ENCODE measurements at places on chromosomes 3 and 15.

- DNase-seq, result no peak
These were observed 248.0 kb upstream of the LYSMD4 start for GRCh38 chr15:99981191-99981647.

- DNase-seq, result no peak
These were observed 109.1 kb upstream of the LRIG1 start for GRCh38 chr3:66609660-66610561.

GRCh38 chr3:64813326-64813725 lies 125.5 kb upstream of the ADAMTS9 start:
- DNase-seq, result no peak

DNA sequence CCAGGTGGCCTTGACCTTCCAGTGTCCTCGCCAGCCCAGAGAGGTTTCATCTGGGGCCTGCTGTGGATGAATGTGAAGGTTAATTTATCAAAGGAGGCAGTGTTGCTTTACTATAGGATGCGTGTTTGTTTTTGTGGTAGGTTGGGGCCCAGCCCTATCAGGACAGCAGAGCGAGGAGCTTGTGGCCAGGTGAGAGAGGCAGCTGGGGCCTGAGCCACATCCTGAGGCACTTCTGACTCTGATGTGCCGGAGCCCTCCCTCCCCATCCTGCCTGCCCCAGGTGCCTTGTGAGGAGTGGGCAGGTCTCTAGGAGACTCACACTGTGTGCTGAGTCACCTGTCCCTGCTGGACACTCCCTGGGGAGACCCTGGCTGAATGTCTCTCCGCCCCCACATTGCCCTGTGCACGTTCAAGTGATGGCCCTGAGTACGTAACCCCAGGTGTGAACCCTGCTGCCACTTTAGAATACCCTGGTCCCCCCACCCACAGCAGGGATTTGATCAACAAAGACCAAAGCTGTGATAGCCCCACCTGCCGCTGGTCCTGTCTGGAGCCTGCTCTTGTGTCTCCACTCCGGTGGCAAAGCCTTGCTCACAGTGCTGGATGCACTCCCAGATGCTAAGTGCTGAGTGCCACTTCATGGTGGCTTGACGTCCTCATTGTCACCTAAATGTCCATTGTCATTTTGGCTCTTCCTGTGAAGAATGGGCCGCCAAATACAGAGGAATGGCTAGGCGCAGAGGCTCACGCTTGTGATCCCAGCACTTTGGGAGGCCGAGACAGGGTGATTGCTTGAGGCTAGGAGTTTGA lies 16.0 kb downstream of the FBLN2 start:
- no peak for DNase-seq

GRCh38 chr3:169077394-169077906 lies 586.1 kb downstream of the MECOM start:
- DNase-seq, result no peak

DNA sequence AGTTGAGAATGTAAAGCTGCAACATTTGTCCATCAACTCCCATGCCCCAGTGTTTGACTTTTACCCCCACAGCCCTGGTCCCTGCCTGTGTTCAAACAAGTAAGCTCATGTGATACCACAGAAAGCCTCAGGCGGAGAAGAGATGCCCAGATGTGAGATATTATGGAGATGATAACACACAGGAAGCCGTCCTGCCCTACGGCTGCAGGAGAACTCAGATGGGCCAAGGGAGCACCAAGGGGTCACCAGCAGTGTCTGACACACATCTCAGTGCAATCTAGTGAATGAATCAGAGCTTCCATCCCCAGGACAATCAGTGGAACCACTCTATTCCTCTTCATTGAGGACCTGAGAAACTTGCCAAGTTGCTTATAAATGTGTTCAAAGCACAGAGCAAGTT lies 14.0 kb upstream of the SPINK8 start:
- no peak for DNase-seq

DNA sequence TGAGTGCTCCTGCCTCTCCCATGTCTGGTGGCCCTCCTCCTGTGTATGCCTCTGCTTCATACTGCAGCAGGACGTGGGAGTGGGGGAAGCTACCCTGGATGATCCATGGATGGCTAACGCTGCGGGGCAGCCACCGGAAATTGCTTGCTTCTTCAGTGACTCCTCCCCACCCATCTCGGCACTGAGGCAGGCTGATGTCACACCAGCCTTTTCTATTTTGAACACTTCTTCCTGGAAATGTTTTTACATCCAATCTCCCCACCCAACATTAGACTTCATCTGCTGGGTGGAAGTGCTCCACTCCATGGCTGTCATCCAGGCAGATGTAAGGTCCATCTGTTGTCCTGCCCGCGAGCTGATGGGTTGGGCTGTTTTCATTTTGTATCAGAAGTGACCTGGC lies 58.9 kb upstream of the MUC13 start:
- no peak for DNase-seq

DNA sequence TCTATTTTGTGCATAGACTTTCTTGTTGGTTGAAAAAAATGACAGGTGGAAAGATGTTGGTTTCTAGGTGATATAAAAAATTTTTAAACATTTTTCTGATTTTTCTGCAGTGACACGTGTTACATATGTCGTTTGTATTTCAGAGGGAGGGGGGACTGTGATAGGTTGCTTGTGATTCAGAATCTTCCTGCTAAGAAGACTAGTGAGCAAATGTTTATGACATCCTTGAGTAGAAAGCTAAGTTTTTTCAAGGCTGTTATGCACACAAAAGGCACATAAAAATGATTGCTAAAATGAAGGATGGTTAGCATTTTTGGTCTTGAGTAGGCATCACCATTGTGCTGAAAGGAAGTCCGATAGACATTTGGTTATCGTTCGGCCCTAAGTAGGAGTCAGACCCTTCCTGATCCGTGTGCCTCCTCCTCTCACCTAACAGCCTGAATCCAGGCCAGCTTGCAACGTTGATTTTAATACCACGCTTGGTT lies 1.5 kb downstream of the ZNF639 start:
- no peak for DNase-seq

- DNase-seq, result no peak
These were observed 120.5 kb downstream of the LRIG1 start for GRCh38 chr3:66380200-66380932.

DNA sequence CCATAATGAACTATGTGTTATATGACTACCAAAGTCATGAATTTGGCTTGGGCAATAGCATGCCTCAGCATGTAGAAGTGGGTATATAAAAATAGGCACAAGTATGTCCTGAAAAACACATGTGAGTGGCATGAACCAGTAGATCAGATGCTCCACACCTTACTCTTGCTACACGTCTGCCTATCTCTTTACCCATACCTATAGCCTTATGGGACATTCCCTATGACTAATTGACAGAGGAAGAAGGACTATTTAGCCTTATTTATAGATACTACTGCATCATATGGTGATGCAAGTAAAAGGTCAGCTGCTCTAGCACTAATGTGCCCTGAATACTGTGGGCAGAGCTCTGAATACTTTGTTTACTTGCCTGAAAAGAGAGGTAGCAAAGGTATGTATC lies 81.0 kb upstream of the ZPLD1 start:
- DNase-seq, result no peak

DNA sequence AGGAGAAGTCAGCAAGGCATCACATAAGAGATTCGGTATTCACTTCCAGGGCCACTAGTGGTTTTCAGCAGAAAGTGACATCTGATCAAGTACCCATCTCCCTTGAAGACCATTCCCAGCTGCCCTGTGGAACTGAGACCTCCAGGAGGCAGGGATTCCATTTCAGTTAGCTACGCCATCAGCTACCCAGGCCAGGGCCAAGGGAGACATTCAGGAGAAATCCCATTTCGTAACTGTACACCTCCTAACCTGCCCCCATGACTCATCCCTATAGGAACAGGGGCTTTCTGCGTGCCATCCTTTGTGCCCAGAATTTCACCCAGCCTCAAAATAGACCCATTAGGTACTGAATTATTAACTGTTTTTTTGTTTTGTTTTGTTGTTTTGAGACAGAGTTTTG lies 24.7 kb downstream of the SPATA12 start:
- no peak for DNase-seq

DNA sequence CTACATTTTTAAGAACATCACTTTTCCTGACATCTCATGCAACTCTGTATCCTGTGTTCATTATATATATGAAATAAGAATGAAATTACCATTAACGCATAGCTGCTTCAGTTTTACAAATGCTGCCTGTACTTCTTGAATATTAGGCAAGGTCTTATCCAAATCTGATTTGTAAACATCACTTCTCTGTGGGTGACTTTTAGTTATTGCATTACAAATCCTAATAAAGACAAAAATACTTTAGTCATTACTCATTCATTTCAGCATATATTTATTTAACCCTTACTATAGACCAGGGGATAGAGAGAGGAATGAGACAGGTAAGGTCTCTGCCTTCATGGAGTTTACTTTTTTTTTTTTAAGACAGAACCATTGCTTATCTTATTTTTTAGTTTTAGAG lies 36.8 kb downstream of the MTMR10 start:
- no peak for DNase-seq

DNA sequence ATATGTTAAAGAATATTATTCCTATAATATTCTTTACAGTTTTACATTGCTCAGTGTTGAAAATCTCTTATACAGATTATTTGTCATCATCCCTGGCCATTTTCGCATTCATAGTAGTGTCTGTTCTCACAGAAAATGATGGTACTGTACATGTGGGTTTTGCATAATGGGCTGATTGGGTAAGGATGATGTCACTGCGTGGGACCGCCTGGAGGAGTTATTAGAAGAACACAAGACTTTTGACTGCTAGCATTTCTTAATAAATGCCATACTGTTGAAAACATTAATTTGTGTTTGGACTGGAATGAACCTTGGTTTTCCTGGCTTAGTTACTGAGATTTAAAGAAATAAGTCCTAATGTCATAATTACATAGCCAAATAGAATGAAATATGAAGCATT lies 20.3 kb downstream of the LRCH3 start:
- DNase-seq, result no peak

DNA sequence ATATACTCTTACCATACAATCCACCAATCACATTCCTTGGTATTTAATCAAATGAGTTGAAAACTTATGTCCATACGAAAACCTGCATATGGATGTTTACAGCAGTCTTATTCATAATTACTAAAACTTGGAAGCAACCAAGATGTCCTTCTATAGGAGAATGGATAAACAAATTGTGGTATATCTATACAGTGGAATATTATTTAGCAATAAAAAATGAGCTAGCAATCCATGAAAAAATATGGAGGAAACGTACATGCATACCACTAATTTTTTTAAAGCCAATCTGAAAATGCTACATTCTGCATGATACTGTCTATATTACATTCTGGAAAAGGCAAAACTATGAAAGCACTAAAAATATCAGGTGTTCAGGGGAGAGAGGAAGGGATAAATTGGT lies 73.9 kb upstream of the LPP start:
- DNase-seq, result no peak

GRCh38 chr3:5874931-5875341 lies 687.4 kb downstream of the EDEM1 start:
- no peak for DNase-seq

DNA sequence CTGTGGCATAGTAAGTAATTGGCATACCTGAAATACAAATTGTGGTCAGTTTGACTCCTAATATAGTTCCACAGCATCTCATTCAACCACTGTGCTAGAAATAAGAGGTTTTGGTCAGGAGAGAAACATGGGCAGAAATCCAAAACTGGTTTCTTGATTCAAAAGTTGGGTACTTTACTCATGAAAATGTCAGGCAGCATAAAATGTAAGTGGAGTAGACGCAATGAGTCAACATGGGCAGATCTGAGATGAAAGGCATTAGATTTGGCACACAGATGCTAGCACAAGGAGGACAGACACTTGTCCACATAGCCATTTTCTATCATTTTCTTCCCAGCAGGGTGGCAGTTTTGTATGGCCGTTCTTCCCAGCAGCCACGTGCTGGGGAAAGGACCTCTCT lies 255.8 kb upstream of the CDIN1 start:
- DNase-seq, result no peak

DNA sequence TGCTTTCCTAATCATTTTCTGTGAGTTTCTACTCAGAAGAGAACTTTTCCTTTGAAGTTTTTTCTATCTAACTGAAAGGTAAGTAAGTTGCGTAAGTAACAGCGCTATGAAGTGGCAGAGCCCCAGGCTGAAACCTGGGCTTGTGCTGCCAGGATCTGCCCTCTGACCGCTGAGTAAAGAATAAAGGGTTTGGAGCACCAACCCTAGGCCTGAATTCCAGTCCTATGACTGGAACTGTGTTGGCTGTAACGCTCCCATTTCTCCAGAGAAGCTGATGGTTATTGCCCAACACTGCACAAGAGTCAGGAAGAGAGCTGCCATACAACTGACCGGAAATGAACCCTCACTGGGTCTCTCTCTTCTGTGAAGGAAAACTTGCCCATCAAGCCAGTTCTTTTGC lies 87.0 kb downstream of the FOXB1 start:
- no peak for DNase-seq

DNA sequence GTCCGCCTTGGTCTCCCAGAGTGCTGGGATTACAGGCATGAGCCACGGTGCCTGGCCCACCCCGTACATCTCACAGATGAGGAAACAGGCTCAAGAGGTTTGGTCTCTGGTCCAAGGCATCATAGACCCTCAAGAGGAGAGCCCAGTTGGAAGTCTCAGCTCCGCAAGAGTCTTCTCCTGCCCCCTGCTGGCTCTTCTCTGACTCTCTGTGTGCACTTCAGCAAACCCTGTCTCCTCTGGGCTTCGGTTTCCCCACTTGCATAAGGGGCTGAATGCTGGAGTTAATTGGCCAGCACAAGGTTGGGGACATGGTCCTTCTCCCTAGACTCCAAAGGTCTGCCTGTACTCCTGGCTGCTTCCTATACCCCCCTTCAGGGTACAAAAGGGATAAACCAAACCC lies 3.9 kb downstream of the MST1R start:
- no peak for DNase-seq

GRCh38 chr3:156491192-156491591 lies 63.7 kb downstream of the SSR3 start:
- no peak for DNase-seq

GRCh38 chr3:102360183-102360860 lies 74.5 kb upstream of the ZPLD1 start:
- DNase-seq, result no peak

- DNase-seq, result no peak
These were observed 88.6 kb downstream of the GTPBP8 start for GRCh38 chr3:113079218-113079961.

GRCh38 chr15:61115241-61115640 lies 113.9 kb downstream of the RORA start:
- no peak for DNase-seq

DNA sequence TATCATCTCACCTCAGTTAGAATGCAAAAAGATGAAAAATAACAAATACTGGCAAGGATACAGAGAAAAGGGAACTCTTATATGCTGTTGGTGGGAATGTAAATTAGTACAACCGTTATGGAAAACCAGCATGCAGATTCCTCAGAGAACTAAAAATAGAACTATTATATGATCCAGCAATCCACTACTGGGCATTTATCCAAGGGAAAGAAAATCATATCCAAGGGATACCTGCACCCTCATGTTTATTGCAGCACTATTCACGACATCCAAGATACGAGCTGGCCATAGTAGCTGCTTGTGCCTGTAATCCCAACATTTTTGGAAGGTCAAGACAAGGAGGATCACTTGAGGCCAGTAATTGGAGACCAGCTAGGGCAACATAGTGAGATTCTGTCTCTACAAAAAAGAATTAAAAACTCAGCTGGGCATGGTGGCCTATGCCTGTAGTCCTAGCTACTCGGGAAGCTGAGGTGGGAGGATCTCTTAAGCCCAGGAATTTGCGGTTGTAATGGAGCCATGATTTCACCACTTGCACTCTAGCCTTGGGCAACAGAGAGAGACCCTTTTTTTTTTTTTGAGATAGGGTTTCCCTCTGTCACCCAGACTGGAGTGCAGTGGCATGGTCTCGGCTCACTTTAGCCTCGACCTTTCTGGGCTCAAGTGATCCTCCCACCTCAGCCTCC lies 26.6 kb downstream of the USP50 start:
- DNase-seq, result no peak

- no peak for DNase-seq
These were observed 569.0 kb downstream of the TUSC7 start for GRCh38 chr3:117278424-117279190.
